ENCODE measurements at places on chromosomes 1 and 21.

DNA sequence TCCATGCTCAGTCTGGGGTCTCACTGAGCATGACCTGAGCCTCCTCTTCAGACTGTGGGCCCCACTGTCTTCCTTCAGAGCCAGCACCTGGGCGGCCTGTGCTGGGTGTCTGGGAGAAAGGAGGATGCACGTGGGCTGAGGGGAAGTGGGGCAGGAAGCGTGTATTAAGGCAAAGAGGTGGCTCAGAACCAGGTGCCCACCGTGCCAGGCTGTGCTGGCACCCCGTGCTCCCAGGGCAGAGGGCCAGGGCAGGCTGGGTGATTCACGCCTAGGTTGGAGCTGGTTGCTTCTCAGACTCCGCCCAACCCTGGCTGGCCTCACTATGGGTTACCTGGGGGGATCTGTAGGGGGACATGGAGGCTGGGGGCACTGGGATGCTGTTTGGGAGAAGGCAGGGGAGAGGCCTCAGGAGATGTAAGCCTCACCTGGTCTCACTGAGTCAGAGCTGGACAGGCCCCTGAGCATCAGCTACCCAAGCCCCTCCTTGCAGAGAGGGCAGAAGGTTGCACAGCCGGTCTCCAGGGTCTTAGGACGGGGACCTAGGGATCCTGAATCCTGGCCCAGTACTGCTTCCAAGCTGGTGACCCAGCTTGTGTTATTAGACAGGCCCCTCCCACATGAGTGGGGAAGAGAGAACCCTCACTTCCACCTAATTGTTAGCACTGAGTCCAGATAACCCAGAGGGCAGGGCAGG is 18.6 kb upstream of the PADI1 start:
- DNase-seq = no peak

DNA sequence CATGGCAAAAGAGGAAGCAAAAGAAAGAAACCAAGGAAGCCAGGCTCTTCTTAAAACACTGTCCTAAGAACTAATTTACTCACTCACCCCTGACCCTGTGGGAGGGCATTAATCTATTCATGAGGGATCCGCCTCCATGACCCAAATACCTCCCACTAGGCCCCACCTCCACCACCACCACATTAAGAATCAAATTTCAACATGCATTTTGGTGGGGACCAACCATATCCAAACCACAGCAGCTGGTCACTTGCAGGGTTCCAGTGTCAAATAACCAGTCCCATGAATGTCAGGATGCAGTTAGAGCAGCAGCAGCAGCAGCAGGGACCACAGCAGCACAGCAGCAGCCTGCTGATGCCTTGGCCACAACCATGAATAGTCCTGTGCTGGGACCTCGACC is 83.8 kb downstream of the ZC3H11B start:
- no peak for DNase-seq

GRCh38 chr1:13828454-13829151 is 128.6 kb downstream of the PRDM2 start:
- peak; percentile 26 for DNase-seq

- DNase-seq = no peak
Measured at GRCh38 chr1:220243947-220244346, 28.3 kb downstream of the RAB3GAP2 start.

GRCh38 chr1:22776035-22776613 is 65.5 kb downstream of the EPHB2 start:
- no peak for DNase-seq

DNA sequence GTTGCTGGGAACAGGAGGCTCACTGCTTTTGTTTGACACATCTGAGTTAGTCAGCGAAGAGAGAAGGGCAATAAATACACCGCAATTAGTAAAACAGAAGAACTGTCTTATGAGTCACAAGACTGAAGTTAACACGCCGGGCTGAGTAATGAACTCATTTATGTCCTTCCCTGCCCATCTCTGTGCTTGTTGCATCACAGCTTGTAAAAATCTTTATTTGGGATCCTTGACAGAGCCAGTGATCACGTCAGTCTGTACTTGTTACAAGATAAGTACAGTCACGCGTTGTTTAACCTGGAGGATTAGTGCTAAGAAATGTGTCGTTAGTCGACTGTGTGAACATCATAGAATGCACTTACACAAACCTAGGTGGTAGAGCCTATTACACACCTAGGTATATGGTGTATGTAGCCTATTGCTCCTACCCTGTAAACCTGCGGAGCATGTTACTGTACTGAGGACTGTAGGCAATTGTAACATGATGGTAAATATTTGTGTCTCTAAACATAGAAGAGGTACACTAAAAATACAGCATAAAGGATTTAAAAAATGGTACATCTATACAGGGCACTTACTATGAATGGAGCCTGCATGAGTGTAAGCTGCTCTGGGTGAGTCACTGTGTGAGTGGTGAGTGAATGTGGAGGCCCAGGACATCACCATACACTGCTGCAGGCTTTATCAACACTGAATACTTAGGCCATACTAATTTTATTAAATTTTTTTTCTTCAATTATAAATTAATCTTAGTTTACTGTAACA is 272.2 kb downstream of the TNR start:
- no peak for DNase-seq

GRCh38 chr1:208107425-208108212 is 136.6 kb downstream of the PLXNA2 start:
- DNase-seq = no peak

GRCh38 chr1:157073944-157074685 is 25.5 kb downstream of the ETV3L start:
- no peak for DNase-seq

GRCh38 chr1:20868263-20868662 is 81.2 kb upstream of the HP1BP3 start:
- no peak for DNase-seq

DNA sequence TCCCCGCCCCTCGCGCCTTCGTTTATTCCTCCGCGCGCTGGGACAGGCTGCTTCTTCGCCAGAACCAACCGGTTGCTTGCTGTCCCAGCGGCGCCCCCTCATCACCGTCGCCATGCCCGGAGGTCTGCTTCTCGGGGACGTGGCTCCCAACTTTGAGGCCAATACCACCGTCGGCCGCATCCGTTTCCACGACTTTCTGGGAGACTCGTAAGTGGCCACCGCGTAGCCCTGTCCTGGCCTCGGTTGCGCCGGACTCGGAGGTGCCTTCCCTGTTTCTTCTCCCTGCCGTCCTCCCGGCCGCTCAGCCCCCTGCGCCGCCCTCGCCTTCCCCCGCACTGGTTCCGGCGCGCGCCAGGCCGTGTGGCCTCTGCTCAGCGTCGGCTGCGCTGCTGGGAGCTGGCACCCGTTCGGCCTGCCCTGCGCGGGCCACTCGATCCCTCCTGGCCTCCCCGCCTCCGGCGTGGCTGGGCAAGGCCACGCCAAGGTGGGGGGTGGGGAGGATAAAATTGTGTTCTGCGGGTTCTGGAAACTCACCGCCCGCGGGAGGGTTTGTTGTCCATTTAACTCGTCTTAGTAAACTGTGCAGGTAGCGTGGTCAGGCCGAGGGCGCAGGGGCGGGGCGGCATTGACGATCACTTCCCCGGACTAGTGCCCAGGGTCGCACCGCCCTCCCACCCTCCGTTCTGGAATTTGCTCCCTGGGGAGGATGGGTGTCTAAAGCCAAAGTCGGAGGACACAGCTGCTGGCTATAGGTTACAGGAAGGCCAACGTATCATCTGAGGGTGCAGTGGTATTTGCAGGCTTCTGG is at the start of gene PRDX6:
Gene PRDX6, plus strand, starts transcription at position 50 of the 808 bp plus-strand sequence. Its CDS starts 63 bp downstream, at position 113.
- no peak for DNase-seq

DNA sequence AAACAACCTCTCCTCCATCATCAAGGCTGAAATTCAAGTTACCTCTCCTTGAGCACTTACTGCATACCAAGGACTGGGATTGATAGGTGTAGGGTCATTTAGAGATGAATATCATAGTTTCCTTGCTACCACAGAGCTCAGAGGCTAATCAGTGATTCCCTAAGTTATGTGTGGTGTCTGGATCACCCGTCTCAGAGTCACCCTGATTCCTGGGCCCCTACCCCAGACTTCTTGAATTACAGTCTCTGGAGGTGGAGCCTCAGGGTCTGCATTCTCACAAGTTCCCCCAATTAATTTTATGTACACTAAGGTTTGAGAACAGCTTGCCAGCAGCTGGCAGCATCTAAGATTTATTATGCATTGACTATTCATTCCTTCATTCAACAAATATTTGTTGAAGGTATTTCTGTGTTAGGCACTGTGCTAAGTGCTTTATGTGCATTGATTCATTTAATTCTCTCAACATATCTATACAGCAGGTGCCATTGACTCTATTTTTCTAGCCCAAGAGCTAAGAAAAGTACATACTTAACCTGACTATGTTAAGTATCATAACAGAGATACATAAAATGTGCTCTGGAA is 182.9 kb upstream of the FGGY start:
- DNase-seq = no peak

DNA sequence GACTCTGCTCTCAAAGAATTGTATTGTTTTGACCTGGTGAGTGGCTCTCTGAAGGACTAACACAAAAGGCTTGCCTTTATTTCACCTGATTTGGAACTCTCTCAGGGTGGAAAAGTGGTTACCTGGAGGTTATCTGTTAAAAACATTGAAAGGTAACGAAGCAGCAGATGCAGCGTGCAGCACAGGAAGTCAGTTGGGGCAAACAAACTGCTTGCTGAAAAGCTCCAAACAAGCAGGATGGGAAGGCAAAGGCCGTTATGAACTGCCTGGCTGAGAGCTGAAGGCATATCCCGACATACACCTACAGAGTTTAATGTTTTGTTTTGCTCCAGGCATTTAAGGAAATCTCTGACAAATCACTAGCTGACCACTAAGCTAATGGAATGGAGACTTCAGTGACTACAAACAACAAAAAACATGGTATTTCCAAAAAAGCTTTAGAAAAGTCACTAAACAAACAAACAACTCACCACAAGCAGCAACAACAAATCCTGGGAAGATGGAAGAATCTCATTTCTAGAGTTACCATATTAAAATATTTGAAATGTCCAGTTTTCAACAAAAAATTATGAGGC is 44.3 kb upstream of the BATF3 start:
- no peak for DNase-seq

GRCh38 chr1:5915587-5916571 is 76.3 kb downstream of the NPHP4 start:
- DNase-seq = no peak

DNA sequence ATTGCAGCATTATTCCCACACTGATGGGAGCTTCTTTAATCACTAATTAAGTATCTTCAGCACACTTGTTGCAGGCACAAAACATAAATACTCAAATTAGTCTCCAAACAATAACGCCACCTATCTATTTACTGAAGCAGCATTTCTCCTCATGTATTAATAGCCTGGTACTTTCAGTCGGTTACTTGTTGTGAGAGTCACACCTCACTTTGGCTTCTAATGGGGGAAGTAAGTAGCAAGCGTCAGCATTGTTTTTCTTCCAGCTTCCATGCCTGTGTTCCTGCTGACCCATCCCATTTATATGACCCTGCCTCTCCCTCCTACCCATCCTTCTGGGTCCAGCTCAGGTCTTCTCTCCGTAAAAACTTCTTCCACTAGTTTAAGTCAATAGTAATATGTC is 31.9 kb upstream of the DENND1B start:
- DNase-seq = no peak

GRCh38 chr1:36884029-36884701 is 150.2 kb downstream of the GRIK3 start:
- no peak for DNase-seq

- DNase-seq = no peak
Measured at GRCh38 chr21:44761747-44762208, 39.8 kb downstream of the UBE2G2 start.

DNA sequence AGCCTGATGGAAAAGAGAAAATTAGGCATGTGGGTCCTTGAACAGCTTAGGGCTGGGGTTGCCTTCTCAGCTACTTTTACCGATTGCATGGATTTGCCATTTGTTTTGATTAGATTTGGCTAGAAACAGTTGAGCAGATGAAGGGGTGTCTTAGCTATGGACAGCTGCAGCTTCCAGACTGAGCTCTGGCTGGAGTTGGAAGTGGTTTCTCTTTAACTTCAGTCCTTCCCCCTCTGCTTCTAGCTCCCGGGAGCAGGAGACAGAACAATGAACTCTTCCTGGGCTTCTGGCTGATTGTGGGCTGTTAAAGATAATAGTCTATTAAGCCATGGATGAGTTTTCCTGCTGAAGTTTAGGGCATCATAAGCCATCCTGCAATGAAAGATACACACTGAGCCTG is 50.7 kb downstream of the UBE2T start:
- no peak for DNase-seq

DNA sequence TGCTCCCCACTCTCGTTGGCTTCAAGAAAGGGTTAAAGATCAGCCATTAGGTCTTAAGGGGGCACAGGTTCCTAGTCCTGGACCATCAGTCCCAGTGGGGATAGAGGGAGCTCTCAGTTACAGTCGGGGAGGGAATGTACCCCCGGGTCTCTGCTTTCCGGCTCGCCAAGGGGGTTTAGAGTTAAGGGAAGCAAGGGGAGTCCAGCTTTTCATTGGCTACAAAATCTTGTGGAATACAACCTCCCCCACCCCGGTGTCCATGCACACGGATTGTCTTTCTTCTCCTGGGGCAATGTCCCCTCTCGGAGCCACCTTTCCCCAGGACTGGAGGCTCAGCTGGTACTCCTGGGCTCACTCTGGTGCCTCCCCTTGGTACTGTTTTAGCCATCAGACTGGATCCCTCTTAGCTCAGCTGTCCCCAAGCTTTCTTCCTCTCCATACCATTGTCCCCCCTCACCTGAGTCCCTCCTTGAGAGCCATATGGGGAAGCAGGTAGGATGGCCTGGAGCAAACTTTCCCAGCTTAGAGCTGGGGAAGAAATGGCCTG is at the start of gene A3GALT2:
Gene A3GALT2, minus strand, starts transcription at position 480 of the 547 bp plus-strand sequence. Its CDS starts 0 bp downstream, at position 480.
- no peak for DNase-seq

GRCh38 chr1:53892911-53893310 is 1.1 kb upstream of the DIO1 start:
- no peak for DNase-seq

DNA sequence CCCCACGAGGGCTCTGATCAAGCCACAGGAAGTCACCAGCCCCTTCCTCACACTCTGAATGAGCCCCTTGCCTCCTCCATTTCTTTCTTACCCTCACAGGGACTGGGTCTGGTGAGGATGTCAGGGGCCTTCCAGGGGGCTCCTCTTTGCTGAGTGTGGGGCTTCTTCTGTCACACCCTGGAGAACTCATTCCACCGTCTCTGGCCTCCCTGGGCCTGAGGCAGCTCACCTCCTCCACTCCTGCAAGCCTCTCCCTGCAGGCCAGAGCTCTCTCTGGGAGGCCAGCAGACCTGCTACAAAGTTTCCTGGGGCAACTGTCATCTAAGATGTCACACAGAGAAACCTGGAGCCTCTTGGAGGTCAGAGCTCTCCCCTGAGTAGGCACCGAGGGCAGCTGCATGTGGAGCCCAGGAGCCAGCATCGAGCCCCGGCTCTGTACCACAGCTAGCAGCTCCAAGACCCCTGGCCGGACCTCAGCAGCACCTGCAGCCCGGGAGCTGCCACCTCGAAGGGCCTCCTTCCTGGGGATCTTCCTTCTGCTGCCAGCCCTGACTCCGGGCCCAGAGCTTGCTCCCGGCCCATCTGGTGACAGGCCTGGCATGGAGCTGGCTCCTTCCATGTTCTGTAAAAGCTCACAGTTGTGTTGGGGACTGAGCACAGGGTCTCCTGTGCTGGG is 1.1 kb downstream of the SPOCD1 start:
- DNase-seq = no peak

DNA sequence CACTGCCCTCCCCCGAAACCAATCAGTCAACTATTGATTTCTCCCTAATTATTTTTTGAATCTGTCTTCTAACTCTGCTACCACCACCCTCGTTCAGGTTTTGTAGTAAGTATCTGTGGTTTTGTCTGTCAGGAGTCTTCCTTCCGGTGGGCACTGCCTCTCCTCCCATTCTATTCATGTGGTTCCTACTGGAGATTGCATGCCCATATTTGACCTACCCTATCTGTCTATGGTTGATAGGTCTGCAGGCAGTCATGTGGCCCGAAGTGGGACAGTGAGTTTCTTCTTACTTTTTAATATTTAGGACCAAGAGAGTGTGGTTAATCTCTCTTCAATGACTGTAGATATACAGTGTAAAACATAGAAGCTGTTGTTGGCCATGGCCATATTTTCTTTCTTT is 17.8 kb upstream of the MAST2 start:
- DNase-seq = no peak
